SK-N-SH (cell line): ENCODE measurements at places on chromosomes 1 and 21.

DNA sequence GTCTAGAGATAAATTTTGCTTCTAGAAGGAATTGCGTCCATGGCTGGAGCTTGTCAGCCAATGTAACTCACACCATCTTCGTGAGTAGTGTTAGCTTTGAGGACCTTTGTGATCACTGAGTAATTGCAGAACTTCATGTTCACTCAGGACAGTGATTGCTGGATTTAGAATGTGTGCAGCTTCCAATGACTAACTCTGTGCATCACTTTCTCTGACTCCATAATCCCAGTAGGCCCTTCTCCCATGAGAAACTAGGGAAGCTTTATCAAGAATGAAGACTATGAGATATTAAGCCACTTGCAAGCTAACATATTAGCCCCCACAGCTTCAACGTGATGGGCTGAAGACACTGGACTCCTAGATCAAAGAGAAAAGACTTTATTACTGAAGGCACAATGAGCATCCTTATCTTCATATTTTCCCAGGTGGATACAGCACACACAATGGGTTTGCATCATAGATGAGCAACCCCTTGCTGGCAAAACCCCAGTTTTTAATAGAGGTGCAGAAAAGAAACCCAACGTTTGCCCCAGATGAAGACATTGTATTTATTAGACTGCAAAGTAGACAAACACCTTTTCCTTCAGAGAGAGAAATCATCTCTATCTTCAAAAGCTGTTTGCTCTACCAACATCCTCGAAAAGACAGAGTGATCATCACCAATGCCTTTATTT, 561.0 kb downstream of the LTN1 start:
- no peak for DNase-seq

- DNase-seq: no peak
Measured at GRCh38 chr1:69824932-69825331, 257.2 kb downstream of the LRRC7 start.

DNA sequence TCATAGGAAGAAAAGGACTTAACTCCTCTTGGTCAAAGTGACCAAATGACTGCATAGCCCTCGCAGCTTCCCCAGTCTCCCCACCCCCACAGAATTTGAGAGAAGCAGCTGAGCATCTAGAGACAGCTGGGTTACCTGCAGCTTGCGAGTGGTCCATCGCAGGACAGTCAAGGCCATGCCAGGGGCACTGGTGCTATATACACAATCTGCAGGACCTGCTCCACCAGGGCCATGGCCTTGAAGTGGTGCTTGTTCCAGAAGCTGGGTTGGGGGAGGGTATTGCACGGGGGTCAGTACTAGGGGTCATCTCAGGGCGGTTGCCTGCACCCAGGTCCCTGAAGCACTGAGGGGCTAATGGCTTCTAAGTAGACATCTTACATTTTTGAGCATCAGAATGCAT, 10.4 kb downstream of the MRTO4 start:
- no peak for DNase-seq

GRCh38 chr1:107936498-107937481, 28.2 kb downstream of the VAV3 start:
- no peak for DNase-seq
